Activated T-cell treated with anti-CD3 and anti-CD28 coated beads, Interleukin-2, amount 50 U/mL, for 4 hours (primary cell): ENCODE measurements at places on chromosomes 3 and 15. TPM values are rescaled to one million over a fixed set of nuclear protein-coding genes. Genes with fewer than 3 reads are reported as not detected.

GRCh38 chr3:24981924-24982323 is 446.1 kb upstream of the RARB start:
- no peak for DNase-seq

DNA sequence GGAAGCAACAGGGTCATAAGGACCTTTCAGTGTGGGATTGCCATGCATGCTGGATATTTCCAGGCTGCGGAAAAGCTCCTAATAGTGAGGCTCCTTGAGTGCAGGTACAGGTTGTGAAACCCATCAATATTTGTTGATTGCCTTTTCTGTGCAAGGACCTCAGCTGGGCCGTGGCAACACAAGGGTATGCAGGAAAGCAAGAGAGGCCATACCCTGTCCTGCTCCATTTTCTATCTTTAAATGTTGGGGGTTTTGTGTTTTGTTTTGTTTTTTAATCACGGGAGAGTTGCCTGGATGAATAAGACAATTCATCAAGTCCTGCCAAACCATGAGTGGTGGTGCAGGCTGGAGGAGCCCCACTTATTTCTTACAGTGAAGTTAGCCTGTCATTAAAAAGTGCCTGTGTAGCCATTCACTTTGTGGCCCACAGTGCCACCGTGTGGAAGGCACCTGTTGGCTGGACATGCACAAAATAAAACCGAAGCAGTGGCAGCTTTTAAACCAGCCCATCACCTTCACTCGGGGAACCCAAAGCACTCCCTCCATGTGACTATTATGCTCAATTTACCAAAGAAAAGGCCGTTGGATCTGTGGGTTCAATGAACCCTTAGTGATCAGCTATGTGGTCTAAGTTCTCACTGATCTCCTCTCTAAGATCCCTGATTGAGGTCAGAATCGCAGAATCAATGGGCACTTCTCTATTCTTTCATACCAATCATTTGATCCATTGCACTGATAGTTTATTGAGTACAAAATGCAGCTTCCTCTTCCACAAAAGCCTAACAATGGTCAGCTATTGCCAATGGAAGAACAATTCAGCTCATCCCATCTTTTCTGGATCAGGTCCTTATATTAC is 42.2 kb downstream of the CLDN18 start:
- DNase-seq = no peak

DNA sequence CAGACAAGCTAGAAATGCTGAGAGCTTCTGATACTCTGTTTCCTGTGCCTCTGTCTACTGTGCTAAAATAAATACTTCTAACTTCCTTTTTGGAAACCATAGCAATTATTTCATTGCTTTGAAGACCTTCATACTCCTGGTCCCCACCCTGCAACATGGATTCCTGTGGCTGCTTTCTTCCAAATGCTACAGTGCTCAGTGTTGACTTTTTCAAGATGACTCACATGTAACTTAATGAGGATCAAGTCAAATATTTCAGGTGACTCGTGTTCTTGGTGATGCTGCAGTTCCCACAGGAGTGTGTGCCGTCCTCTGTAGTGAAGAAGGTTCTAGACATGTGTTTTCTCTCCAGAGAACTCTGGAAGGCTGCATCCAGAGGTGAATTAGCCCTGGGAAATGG is 288.6 kb downstream of the CLSTN2 start:
- no peak for DNase-seq

GRCh38 chr3:113252553-113252952 is 41.2 kb downstream of the BOC start:
- no peak for DNase-seq

DNA sequence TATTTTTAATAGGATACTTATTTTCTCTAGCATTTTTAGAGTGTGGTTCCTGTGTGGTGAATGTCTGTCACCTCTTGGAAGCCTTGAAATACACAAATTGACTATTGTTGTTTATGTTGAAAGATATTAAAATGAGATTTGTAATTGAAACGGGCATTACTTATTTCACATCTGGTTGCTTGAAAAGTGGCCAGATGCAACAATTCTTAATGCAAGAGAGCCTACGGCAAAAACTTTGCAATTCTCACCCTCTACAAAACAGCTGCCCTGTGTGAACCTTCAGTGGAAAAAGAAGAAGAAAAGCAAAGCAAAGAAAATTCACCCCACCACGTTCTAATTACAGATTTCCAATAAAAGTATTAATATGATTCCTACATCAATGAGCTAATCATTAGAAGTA is 46.6 kb downstream of the PPARG start:
- no peak for DNase-seq

The ADPRH gene
- 1.6 TPM for total RNA-seq

The RAD18 gene
- 32.5 TPM for total RNA-seq
